ENCODE measurements at places on chromosomes 7 and 10. TPM values are rescaled to one million over a fixed set of nuclear protein-coding genes. Genes with fewer than 3 reads are reported as not detected.

DNA sequence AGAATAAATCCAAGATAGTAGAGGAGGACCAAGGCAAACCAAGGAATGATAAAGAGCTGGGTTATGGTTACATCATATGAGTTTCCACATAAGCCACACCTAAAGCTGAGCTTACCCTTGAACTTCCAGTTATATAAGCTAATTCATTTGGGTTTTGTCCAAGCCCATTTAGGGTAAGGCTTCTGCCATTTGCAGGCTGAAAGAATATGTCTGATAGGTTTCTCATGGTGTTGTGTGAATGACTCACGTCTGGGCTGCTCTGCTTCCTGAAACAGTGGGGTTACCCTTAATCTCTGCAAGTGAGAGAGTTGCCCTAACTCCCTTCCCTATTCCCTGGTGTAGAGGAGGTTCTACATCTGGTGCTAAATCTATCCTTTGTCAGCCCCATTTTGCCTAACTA, 60.8 kb downstream of the PTTG1IP2 start:
- DNase-seq: no peak

DNA sequence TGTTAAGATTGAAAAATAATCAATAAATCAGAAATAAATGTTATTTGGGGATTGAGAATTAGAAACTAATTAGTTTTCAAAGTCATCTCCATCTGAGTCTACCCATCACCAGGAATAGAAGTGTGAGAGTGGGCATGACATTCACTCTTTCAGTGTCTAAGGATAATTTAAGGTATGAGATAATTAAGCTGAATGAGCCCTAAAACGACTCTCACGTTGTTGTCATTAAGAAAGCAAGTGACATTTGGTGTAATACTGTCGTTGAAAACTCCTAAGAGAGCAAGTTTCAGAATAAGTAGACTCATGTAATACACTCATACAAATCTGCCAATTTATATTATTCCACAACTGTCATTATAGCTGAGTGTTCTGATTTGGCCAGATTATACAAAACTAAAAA, 7.1 kb downstream of the AGMO start:
- DNase-seq: no peak

- peak; percentile 29 for DNase-seq
Observed at GRCh38 chr7:120554960-120555571, 282.1 kb downstream of the KCND2 start.

DNA sequence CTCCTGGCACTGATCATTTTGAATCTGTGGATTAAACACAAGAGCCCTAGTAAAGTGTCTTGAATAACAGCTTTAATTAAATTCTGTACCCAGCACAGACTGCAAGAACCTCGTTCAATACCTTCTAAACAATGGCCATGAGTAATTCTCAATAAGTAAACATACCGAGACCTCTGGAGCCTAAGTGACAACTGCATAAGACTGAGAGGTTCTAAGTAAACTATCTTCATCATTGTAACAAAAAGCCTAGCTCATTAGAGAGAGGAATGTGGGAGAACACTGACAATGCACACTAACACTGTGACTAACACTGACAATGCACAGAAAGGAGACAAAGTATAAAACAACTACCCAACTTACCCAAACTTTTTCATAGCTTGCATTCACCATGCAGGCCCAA, 117.4 kb downstream of the ELAPOR2 start:
- no peak for DNase-seq

DNA sequence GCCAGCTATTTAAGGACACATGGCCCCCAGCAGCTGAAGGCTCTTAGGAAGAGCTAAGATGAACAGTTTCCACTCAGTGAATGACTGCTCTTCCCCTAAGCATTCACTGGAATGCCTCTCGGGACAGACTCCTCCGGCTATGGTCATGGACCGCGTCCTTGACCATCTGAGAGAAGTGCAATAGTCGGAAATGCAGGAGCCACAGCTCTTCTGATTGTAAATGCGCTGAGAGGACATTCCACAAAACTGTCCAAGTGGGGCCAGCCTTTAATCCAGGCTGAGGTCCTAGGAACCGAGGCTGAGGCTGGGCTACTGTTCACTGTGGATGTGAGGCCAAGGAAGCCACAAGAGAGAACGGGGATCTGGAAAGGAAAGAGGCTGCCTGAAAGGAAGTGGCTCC, 162.0 kb upstream of the TMEM72 start:
- peak; percentile 21 for DNase-seq

DNA sequence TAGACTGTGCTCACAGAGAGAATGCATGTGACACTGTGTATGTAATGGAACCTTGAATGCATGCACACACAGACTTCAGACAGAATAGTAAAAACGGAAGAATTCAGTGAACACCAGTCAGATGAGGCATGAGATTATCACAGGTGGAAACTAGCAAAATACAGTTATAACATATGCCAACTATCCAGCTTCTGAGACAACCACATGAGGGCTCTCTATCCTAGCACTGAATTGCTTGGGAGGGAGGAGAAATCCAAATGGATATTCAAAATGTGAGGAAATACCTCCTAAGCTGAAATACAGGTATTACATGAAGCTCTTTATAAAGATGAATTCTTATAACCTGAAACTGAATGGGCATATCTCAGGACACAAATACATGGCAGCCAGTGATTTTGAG, 30.6 kb downstream of the GARS1 start:
- no peak for DNase-seq

CPN1 gene
- not detected for total RNA-seq

MOGAT3 gene
- not detected for total RNA-seq

CCAR1 gene
- total RNA-seq: 18.3 TPM

HTR5A gene
- total RNA-seq: not detected

NYAP1 gene
- 3.6 TPM for total RNA-seq

All from Caki2 (cell line).